ENCODE measurements at places on chromosomes 4 and X. TPM values are rescaled to one million over a fixed set of nuclear protein-coding genes. Genes with fewer than 3 reads are reported as not detected.

Gene HSFX4
- 0.40 TPM for polyA plus RNA-seq

DNA sequence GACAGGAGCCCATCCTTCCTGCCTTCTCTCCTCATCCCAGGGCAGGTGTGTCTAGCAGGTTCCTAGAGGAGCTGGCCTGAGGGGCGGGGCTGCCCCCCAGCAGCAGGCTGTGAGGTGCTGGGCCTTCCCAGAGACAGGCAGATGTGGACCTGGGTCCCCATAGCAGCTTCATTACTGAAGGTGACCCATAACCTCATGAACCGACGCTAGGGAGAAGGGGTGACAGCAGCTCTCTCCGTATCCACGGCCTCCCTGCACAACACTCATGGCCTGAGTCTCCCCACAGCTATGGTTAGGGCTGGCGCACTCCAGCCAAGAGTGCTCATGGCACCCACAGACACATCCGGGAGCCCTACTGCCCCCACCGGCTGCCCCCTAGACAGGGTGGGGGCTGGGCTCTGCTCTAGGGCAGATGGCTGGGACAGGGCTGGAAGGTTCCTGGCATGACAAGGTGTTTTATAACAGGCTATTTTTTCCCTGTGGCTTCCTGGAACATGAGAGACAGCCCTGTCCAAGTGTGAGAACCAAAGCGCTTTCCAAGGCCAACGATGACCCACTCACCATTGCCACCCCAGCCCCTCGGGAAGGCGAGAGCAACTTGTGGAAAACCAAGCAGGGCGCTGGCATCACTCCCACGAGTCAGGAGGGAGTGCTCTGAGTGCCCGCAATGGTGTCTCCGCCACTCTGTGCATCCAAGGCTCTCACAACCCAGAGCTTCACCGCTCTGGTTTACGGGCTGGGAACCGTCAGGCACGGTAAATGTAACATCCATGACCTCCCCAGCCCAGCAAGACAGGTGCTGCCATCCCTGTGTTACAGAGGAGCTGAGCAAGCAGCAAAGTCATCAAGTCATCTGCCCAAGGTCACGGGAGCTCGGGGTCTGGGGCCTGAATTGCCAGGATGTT, 59.8 kb downstream of the ACOX3 start:
- DNase-seq, result no peak

DNA sequence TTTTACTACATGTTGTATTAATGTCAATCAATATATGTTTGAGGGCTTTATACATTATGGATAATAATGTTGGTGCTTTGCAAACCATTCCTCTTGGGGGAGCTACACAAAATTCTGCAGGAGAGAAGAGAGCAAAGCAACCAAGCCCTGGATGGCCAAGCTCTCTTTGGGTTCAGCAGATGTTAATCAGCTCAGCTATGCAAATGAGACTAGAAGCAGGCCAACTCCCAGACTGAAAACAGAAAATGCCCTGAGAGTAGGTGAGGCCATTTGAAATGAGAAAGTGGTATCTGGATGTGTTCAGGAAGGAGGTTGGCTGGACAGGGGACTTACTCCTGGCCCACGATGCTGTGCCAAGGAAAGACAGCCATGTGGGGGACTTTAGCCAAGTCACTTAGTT, 387.0 kb downstream of the BCOR start:
- DNase-seq, result no peak

DNA sequence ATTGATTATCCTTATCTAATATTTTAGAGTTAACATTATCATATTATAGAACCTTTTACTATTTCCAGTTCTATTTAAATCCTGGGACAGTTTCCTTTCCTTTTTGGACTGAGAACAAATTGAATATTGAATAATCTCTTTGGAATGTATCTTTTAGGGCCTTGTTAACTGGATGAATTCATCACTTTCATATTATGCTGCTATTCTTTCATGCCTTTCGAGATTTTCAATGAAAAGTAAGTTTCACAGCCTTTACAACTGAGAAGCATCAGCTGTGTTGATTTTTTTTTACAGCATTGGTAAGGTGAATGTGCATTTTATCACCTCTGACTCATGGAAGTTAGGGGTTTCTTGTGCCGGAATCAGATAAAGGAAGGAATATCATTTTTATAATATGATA, 39.6 kb downstream of the PDLIM5 start:
- no peak for DNase-seq

DNA sequence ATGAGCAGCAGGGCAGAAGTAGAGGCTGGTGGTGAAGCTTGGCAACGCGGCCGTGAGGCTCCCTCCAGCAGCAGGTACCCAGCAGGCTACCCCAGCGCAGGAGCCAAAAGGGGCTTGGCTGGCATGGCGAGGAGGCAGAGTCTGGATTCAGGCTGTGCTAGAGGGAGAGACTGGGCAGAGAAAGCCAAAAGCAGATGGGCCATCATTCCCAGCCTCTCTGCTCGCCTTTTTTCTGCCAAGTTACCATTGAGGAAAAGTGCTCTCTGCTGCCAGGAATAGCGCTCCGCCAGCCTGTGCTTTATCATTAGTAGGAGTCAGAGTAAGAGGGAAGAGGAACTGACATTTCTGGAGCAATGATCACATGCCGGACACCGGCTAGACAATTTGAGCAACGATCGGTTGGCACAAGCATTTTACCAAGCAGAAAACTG, 28.7 kb upstream of the MAP3K15 start:
- no peak for DNase-seq

DNA sequence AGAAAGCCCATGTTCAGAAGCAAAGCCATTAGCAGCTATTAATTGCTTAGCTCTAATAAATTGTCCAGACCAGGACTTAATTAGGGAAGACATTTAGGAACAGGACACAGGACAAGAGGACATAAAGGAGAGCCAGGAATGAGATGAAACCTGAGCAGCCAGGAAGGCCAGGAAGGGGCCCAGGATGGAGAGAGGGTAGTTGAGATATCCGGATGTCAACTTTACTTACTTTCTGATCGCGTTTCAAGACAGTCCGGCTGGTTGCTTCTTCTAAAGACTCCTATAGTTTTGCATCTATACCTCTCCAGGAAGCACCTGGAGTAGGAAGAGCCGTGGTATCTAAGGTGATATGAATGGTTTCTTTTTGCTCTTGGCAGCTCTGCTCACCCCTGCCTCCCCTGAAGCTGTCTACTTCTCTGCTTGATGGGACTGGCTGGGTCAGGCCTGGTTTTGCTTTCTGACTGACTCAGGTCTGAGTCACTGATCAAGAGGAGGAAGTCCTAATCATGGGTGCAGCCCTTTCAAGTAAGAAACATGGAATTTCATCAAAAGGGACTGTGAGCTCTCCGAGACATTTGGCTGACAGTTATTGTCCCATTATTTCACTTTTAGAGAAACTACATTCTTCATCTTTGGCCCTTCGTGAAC, 733.3 kb downstream of the RPA4 start:
- DNase-seq, result no peak

All from right lung (tissue), 10 donors.